HFFc6 (cell line): ENCODE measurements at places on chromosomes 11 and 22. TPM values are rescaled to one million over a fixed set of nuclear protein-coding genes. Genes with fewer than 3 reads are reported as not detected.
A peak's percentile ranks its signal among the peaks of the same experiment; 100 is the strongest.

- H3K4me1 ChIP-seq: peaks cover 72% of the 10 kb centered on the region
- no peak overlapping the region for H3K27ac ChIP-seq
- no peak overlapping the region for H3K4me3 ChIP-seq
- H3K36me3 ChIP-seq: peaks cover 10% of the 10 kb centered on the region
Measured at GRCh38 chr22:40193429-40194421, 16.0 kb downstream of the TNRC6B start.

GRCh38 chr22:31753005-31753633 is 700 bp upstream of the DEPDC5 start:
- peaks cover 45% of the 10 kb centered on the region for H3K4me1 ChIP-seq
- DNase-seq: peak; percentile 9
- no peaks in the 10 kb centered on the region for H3K36me3 ChIP-seq

DNA sequence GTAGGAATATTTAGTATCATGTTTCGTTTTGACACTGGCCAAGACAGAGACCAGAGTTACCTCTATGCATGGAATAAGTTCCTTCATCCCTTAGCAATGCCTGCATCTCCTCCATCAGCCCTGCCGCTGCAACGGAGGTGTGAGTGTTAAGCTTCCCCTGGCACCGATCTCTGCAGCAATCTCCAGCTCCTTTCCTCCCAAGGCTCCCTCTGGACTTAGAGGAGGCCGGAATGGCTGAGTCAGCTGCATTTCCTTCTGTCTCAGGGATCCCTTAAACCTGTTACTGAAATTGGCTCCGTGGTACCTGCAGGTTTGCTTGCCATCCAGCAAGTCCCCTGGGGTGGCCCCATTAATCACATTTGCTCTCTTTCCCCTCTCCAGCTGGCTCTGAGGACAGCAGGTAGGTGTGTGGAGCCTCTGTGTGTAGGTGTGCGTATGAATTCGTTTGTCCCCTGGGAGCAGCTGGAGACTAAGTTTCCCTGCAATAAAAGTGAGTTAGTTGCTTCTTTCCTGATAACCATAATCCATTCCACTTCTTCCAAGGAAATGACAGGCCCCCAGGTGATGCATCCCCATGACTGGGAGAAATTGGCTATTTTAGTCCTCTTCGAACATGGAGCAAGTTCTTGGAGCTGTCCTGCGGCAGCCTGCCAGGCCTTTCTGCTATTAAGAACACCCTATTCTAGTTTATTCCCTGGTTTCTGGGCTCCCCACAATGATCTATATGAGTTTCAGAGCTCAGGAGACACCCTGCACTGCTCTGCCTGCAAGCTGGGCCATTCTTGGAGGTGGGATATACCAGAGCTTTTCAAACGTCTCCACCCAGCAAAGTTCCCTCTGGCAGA is 457.2 kb upstream of the CADM1 start:
- H3K27ac ChIP-seq: no peak overlapping the region
- DNase-seq: no peak
- no peak overlapping the region for H3K4me3 ChIP-seq
- no peaks in the 10 kb centered on the region for H3K36me3 ChIP-seq
- no peaks in the 10 kb centered on the region for H3K27me3 ChIP-seq
- no peaks in the 10 kb centered on the region for H3K4me1 ChIP-seq

DNA sequence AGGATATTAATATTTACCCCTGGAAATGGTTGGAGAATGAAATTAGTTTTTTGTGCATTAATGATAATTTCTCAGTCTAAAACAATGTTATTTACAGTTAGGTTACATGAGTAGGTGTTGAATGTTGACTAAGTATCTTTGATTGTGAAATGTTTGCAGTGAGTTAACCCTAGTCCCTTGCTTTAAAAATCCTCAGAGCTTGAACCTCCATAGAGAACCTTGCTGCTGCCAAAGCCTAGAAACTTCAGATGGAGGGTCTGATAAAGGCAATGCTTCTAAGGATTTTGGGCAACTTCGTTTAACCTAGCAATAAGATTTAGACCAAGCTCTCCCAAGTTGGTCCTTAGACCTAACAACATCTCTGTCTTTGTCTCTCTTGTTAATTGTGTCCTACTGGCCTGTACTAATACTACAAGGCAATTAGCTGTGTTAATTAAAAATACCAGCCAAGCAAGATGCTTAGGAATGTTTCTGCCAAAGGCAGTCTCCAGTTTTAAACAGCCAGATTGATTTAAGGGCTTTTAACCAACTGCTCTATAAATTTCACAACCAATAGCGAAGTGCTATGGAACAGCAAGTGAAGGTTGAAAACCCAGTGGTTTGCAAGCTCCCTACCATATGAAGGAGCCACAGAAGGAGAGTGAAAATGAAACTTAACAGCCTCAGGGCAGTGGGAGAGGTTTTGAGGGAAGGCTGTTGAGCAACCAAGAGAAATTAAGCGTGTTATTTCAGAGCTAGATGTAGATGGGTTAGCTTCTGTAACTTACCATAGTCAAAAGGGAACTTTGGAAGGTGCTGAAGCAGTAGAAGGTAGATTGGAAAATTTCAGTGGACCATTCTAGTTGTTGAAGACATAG is 295.9 kb upstream of the ANO5 start:
- no peaks in the 10 kb centered on the region for H3K36me3 ChIP-seq
- H3K27ac ChIP-seq: no peak overlapping the region
- H3K27me3 ChIP-seq: no peaks in the 10 kb centered on the region; the same call in 1 of the 2 replicates
- DNase-seq: no peak
- no peaks in the 10 kb centered on the region for H3K4me1 ChIP-seq

- H3K27ac ChIP-seq: no peak overlapping the region
- no peaks in the 10 kb centered on the region for H3K36me3 ChIP-seq
- DNase-seq: peak; percentile 36
- no peaks in the 10 kb centered on the region; the same call in 1 of the 2 replicates for H3K27me3 ChIP-seq
- peaks cover 9% of the 10 kb centered on the region for H3K4me1 ChIP-seq
Measured at GRCh38 chr11:7046474-7047175, 26.3 kb downstream of the NLRP14 start.

GRCh38 chr11:114148013-114148382 is 88.5 kb downstream of the ZBTB16 start:
- H3K4me3 ChIP-seq: no peak overlapping the region
- no peak for DNase-seq
- no peaks in the 10 kb centered on the region for H3K36me3 ChIP-seq
- peaks cover 33% of the 10 kb centered on the region for H3K27me3 ChIP-seq
- peaks cover 10% of the 10 kb centered on the region for H3K4me1 ChIP-seq

GRCh38 chr22:47853750-47854149 is 1091.3 kb downstream of the TBC1D22A start:
- no peaks in the 10 kb centered on the region for H3K4me1 ChIP-seq
- H3K4me3 ChIP-seq: no peak overlapping the region
- no peaks in the 10 kb centered on the region; the same call in 1 of the 2 replicates for H3K27me3 ChIP-seq

Gene ZNF195
- total RNA-seq: 17.5 to 21.5 TPM (median 20.9 TPM) in 3 replicates

Gene UBE4A
- total RNA-seq: 46.4 and 48.3 TPM in 2 replicates

Gene OR2AG1
- total RNA-seq: not detected in 2 replicates

Gene GALNT18
- 2.5 to 13.7 TPM (median 3.5 TPM) in 3 replicates for total RNA-seq
